ENCODE measurements at places on chromosomes 6 and 20.

GRCh38 chr6:99091985-99092384 is 144.2 kb upstream of the FBXL4 start:
- no peak for DNase-seq

- no peak for DNase-seq
Measured at GRCh38 chr20:62678553-62678952, 30.1 kb upstream of the NTSR1 start.

GRCh38 chr6:32192608-32193039 is at the start of gene GPSM3:
Gene GPSM3 (minus strand): TSS chr6:32192643. CDS start chr6:32192513, 130 bp downstream.
- no peak for DNase-seq

DNA sequence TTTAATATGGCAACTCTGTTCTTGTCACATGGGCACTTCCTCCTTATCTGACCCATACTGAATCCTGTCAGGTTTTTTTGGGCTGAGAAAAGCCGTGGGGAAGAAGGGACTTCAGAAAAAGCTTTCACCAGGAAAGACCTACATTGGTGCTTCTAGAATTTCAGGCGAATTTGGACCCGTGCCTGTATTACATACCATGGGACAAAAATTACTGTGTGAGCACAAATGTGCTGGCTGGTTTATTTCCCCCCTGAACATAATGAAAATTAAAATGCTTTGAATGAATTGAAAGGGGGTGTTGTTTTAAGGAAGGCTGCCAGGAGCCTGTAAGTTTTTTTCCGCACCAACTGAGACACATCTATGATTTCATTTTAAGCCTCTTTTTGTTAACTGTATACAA is 29.6 kb downstream of the CAP2 start:
- no peak for DNase-seq

DNA sequence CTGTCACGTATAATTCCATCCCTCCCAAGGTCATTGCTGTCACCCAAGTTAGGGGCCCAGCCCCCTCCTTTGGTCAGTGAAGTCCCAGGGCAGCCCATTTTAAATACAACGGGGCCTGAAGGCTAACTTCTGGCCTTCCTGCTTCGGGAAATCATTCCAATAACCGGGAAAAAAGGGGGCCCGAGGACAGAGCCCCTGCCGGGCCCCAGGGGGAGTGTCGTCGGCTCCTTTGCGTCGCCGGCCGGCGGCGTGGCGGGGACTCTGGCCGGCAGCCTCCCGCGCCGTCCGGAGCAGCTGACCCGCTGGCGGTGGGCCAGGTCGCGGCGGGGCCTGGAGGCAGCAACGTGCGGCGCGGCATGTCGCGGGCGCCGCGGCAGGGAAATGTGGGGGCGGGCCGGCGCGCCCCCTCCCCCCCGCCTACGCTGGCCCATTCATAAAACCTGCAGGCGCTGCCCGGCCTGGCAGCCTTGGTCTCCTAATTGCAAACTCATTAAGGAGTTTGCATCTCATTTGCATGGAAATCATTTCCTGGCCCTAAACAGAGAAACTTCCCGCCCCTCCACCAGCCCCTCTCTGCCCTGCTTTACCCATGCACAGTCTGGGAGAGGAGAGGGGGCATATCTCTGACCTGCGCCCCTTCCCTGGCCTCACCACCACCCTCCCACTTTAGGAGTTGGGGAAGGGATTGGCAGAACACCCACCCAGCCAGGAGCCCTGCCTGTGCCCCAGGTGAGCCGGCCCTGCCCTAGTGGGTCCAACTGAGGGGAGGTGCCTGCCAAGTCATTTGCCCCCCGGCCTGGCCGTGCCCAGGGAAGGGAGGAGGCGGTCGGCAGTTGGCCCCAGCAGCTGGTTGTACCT is 50.7 kb downstream of the MRPL14 start:
- no peak for DNase-seq

DNA sequence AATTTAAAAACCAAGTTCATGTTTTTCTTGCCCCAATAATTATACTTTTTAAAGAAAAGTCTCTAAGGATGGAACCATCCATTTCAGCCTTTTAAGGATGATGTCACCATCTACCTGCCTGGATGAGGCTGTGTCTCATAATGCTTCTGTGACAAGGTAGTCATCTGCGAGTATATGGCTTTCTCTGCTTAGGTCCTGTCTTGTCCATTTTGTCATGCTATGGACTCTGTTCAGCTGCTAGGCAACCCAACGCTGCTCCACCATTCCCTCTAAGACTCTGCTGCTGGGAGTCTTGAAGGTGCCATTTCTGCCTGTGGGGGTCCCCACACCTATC is 459.8 kb upstream of the RUNX2 start:
- no peak for DNase-seq

DNA sequence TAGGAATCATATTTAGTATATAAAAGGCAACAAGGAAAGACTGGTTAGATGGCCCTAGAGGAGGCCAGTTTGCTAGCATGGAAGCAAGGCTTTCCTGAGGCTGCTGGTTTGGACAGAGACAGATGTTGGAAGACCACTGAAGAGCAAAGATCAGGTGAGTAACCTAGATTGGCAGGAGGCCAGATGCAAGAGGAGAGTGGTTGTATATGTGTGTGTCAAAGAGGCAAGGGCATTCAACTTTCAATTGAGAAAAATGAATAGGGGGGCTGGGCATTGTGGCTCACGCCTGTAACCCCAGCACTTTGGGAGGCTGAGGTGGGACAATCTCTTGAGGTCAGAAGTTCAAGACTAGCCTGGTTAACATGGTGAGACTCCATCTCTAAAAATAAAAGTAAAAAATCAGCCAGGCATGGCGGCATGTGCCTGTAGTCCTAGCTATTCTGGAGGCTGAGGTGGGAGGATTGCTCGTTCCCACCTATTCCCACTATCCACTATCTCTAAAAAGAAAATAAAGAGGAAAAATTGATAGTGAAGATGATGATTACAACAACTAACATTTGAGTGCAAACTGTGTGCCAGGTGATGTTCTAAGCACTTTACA is 79.8 kb downstream of the PRDM1 start:
- DNase-seq: no peak

GRCh38 chr20:3221398-3222226 is 12.3 kb downstream of the ITPA start:
- DNase-seq: no peak

DNA sequence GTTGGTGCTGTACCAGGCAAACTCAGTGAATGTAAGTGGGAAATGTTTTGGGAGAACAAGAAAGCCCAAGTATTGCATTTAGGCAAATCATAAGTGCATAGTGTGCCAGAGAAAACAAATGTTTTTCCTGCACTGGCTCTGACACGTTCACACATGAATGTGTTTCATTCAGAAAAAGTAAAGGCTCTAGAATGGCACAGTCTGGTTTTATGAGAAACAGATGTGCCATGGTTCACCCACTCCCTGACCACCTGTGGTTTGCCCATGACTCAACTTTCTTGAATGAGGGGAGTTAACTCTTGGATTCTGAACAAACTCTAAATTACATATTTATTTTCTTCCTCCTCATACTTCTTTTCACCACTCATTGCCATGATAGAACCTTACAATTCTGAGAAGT is 126.9 kb downstream of the KCNQ5 start:
- DNase-seq: no peak

GRCh38 chr20:51493346-51493791 is 49.1 kb downstream of the NFATC2 start:
- DNase-seq: no peak

DNA sequence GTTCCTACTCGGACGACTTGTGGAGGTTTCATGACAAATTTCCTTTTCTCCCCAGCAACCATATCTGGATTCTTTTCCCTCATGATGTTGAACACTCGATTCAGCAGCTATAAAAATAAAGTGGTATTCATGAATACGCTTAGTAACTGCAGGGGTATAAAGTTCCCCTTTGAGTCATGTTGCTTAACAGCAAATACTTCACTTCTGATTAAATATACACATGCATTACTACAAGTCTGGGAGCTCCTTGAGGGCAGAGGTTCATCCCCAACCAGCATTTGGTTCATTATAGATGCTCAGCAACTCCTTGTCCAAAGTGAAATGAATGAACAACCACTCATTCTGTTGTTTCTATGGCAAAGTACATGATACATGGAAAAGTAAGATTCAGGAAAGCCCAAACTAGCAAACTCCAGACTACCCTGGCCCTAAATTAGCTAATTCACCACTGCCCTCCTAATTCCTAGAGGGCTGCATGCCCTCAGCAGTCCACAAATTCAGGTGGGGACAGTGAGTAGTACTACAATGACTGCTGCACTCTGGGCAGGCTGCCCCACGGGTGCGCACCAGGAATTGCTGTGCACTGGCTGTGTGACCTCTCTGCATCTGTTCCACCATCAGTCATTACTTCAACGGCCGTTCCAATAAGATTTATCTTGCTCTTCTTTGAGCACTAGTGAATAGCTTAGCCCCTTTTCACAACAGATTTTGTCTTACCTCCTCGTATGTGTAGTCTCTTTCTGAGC is 15.2 kb downstream of the EIF2S2 start:
- no peak for DNase-seq

- DNase-seq: no peak
Measured at GRCh38 chr6:120993929-120994572, 340.2 kb downstream of the TBC1D32 start.

GRCh38 chr6:41688256-41688965 is 47.0 kb downstream of the TFEB start:
- DNase-seq: no peak
